ENCODE measurements at places on chromosomes 4 and X.

- DNase-seq = peak; percentile 25
These were observed 62.0 kb downstream of the HTT start for GRCh38 chr4:3136454-3136853.

DNA sequence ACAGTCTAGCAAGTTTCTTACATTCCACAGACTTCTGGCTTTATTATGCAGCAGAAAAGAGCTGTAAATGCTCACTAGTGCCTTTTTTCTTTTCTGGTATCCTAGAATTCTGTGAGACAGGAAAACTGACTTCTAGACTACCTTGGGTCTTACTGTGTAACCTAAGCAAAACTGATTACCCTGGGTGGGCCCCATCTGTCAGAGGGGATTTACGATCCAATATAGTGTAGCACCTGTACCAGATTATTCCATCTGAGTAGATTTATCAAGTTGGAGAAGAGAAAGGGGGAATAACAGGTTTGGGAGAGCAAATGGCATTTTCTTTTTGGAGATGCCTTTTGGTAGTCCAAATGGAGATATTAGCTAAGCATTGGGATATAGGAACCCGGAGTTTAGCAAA lies 46.7 kb downstream of the FSTL5 start:
- no peak for DNase-seq

DNA sequence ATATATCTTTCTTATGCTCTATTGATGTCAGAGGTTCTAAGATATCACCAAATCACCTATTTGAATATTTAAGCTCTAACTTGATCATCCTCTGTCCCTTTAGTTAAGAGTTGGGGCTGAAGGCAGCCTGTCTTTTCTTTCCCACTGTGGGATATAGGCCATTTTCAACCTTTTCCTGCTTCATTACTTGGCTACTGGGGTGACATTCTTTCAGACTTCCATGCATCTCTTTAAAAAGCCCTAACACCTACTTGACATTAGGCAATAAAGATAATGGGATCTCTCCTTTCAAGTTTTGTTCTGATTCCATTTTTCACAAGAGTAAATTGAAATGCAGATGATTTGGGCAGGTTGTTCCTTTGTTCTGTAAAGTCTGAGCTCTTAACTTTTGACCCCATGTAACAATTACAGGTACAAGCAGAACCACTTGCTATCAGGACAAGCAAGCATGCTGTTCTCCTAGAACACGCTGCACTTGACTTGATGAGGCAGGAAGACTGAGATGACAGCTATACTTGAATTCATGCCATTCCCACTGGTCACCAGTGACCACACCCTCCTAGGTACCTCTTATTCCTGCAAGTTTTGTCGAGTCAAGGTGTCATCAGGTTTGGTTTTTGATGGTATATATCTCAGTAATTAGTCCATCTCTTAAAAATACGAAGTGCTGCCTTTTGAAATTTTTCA lies 18.2 kb downstream of the HOPX start:
- DNase-seq = no peak

DNA sequence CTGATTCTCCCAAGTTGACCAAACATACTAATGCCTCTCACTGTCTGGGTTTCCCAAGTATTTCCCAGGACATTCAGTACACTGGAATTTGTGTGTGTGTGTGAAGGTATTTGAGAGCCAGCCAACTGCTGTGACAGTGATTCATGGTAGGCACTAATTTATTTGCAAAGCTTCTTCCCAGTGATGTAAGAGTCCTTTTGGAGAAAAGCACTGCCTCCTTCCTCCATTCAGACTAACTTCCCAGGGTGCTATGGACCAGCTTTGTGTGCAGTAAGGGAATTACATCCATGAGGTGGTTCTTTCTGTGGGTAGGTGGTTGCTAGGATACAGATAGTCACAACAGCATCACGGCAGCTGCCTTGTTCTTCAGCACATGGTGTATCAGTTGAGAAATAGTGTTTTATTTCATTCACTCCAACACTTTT lies 8.7 kb downstream of the EGF start:
- no peak for DNase-seq

DNA sequence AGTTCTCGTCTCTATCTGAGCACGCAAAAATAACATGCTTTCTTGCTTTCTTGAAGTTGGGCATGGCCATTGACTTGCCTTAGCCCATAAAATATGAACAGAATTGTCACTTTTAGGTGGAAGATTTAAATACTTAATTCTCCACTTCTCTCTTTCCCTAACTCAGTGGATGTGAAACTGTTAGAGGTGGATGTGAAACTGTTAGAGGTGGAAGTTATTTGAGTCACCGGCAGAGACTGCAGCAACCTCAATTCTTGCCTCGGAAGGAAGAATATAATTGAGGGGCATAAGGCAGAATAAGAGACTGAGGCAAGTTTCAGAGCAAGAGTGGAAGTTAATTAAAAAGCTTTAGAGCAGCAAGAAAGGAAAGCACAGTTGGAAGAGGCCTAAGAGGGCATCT lies 2.8 kb upstream of the PARM1 start:
- DNase-seq = no peak

DNA sequence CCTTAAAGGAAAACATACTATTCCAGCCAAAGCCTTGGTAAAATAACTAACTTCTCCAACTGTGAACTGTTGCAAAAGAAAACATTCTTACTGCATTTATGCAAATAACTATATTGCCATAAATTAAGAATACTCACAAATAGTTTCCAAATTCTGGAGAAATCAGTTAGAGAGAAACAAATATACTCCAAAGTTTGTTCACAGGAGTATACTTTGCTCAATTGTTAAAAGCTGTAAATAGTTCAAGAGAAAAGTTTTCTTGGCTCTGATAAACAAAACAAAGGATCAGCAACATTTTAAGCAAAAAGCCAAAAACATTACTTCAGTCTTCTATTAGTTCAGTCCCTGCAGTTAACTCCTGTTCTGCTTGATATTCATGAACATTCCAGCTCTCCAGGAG lies 83.0 kb downstream of the EIF4E start:
- no peak for DNase-seq

DNA sequence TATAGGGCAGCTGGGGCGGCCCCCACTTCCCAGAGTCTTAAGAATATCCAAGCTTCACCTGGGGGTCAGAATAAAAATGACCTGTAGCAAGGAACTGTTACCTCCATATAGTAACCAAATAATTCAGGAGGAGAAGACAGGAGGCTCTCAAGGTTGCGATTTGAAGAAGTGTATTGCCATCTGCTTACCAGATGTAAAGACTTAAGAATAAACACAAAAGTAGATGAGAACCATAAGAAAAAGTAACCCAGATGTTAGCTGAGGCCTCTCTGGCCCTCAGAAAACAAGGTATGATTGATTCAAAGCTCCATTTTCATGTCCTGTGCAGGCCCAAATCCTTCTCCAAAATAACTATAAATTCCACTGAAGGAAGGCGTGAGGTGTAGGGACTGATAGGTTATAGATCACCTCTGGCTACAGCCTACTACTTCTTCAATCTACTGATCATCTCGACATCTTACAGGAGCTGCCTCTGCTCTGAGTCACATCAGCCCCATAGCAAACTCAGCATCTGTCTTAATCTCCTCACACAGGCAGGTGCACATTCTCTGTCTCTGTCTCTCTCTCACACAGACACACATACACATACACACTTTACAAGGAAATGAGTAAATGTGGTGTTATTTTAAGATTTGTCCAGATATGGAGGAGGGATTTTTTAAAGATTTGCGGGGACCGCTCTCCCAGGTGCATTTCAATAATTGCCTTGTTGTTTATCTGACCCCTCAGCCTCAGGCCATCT lies 193.9 kb upstream of the EDNRA start:
- no peak for DNase-seq

DNA sequence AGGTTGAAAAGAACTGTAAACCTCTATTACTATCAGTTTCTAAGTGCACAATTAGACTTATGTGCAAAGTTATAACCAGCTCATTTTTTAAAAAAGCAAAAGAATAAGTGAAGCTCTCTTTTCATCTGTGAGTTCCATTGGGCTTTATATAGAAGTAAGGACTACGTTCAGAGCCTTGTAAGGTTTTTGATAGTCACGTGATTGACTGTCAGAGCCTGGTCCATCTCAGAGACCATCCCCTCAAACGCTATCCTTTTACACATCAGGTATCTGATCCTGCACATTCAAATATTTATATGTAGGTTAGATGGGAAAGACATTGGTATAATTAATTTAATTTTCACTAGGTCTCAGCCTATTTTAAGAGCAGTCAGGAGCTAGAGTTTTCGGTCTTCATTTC lies 279.3 kb downstream of the INPP4B start:
- DNase-seq = no peak

All from erythroblast (primary cell).